ENCODE measurements at places on chromosomes 11 and 22.

DNA sequence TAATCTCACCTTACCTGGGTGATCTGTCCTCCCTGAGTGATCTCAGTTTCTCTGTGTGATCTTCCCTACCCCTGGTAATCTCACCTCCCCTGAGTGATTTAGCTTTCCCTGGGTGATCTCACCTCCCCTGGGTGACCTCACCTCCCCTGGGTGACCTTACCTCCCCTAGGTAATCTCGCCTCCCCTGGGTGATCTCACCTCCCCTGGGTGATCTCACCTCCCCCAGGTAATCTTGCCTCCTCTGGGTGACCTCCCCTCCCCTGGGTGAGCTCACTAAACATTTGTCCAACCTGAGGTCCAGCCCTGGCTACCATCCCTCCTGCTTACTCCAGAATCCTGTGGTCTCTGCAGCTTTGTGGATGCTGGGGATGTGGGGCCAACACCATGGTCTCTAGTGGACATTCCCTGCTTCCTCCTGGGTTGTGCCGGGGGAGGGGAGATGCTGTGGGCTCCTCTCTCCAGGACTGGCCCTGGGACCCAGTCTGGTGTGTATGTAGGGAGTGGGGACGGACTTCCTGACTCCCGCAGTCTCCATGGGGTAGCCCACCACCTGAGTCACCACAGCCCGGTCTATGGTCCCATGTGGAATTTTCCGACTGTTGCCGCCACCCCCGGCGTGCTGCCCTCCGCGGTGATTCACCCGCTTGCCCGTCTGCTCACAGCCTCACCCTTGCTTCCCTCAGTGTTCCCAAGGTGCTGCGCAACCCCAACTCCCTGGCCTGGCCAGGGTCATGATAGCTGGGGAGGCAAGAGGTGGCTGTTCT lies 9.9 kb downstream of the LSP1 start:
- no peak for DNase-seq

GRCh38 chr11:21474529-21474928 lies 718.4 kb upstream of the ANO5 start:
- no peak for DNase-seq

GRCh38 chr11:124301548-124301947 lies 12.2 kb downstream of the OR8D1 start:
- DNase-seq, result no peak

DNA sequence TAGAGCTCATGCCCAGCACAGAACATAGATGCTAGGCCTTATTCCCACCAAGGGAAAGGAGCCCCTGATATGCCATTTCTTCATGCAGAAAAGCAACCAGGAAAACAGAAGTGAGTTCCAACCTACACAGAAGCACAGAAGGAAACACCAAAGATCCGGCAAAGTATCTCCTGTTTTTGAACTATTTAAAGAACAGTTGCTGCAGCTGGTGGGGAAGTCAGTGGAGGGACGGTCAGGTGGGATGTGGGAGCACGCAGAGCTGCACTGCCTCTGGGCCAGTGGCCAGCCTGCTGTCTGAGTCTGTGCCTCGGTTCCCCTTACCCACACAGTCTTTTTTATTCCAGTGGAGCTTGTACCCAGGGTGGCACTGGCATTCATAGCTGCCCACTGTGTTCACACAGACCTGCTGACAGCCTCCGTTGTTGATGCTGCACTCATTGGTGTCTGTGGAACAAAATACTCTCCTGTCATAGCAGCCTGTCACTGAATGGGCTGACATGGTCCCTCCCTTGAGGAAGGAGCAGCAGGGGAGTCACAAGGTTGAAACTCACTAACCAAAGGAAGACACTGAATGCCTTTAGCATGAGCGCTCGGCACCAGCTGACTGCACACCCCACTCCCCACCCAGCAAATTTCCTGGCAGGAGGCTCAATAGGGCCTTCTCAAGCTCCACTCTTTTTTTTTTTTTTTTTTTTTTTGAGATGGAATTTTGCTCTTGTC lies 37.9 kb downstream of the SCUBE2 start:
- DNase-seq, result no peak

DNA sequence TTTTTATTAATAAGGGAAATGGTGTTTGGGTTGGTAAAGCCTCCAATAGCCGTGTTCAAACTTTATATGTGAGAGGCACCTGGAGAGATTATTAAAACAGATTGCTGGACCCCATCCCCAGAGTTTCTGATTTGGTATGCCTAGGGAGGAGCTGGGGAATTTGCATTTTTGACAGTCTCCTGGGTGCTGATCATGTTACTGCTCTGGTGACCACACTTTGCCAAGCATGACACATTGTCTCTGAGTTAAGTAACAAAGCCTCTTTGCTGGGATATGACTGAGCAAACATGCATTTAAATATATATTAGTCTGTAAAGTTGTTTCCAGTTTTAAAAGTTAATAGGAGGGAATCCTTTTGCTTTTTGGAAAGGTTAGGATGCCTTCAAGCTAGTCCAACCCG lies 140.4 kb downstream of the NAV2 start:
- no peak for DNase-seq

DNA sequence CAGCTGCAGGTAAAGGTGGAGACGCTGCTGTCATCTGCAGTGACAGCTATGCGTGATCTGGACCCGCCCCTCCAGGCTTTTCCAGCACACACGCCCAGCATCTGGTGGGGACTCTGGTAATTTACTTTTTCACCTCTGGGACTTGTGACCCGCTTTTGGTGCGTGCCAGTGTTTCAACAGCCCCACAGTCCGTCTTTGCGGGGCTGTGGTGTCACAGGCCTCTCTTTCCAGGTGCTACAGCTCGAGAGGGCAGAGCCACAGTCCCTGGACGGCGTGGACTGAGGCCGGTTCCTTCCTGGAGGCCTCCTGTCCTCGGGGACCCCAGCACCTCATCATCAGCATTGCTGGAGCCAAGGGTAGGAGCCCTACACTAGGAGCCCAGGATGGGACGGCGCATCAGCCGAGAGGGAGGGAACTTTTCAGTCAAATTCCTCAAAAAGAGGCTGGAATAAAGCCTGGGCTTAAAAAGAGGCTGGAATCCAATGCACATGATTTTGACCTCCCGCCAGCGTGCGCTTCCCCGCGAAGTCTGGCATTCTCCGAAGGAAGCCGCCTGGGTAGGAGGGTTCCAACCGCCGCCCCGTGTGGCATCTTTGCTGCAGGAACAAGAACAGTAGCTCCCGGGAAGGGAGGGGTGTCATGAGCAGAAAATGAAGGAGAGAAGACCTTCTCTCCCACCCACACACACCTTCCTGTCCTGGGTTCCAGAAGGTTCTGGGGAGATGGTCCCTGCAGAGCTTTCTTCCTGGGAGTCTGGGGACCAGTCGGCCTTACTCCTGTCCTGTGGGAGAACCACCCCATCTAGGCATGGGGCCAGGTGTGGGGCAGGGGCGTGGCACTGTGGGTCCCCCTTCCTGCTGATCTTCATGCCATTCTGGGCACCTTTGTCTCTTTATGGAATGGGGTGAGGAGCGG lies 25.7 kb upstream of the KRTAP5-7 start:
- no peak for DNase-seq

DNA sequence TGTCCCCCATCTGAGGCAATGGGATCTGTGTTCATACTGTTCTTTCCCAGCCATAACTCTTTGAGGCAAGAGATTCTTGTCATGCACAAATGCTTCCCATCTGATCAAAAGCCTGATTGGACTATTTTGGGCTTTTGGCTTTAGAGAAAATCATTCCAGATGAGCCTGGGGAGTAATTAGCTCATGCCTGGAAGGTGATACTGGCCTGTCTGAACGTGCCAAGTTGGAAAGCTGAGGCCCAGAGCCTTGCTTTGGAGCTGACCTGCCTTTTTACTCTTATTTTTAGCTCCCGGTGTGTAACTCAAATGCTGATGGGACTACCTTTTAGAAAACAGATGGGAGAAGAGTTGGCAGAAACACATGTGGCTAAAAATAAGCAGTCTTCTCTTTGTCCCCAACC lies 105.0 kb downstream of the DBX1 start:
- no peak for DNase-seq

DNA sequence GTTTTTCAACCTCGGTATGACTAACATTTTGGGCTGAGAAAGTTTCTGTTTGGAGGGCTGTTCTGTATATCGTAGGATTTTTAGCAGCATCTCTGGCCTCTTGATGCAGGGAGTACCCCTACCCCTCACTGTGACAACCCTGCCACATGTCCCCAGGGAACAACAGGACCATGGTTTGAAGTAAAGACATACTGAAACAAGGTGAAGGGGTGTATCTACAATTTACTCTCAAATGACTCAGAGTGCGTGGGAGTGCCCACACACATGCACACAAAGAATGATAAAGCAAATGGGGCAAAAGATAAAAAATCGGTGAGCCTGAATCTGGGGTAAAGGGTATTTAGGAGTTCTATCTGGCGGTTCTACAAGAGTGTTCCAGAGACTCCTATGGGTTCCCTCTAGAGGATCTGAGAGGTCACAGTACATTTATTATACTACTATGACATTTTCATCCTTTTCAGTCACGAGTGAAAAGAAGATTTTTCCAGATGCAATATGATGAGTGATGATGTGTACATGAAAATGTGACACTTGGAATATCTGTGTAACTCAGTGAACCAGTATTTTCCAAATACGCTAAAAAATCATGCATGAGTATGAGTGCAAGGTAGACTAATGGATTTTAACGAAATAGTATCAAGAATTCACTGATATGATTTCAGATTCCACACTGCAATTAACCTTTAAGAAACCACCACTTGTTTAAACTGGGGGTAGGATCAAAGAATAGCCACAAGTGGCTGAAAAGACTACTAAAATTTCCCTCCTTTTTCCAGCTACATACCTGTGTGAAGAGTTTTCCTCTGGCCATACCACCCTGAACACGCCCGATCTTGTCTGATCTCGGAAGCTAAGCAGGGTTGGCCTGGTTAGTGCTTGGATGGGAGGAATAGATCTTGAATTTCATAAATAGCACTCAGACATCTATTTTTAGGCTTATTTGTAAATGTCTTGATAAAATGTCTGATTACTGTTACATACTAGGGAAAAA lies 56.3 kb upstream of the YPEL1 start:
- no peak for DNase-seq

GRCh38 chr11:103110391-103110790 lies 1.2 kb downstream of the DYNC2H1 start:
- no peak for DNase-seq

DNA sequence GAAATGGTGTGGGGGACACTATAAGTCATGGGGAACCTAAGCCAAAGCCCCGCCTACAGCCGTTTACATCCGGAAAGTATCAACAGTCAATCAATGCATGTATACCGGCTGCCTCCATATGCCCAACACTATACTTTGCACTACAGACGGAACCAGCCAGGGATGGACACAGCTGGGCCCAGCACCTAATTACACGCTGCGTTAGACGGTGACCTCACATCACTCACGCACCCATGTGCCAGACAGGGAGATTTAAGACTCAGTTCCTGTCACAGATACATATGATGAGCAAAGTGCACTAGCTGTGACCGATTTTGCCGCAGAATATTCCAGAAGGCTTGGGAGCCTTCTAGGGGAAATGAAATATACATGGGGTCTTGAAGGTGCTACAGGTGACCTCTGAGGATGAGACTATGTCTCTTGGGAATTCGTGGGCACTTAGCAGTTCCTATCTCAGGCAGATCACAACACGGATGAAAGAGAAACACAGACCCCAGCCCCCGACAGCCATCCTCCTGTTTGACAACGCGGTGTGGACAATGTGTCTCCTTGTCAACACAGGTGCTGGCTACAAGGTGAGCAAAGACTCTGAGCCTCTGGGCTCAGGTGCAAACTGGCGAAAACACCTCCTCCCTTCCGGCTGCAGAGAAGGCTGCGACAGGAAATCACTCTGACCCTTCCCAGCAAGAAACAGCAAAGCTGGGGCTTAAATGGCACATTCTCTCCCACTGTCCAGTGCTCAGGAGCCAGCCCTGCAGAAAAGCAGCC lies 8.0 kb downstream of the AHNAK start:
- no peak for DNase-seq

DNA sequence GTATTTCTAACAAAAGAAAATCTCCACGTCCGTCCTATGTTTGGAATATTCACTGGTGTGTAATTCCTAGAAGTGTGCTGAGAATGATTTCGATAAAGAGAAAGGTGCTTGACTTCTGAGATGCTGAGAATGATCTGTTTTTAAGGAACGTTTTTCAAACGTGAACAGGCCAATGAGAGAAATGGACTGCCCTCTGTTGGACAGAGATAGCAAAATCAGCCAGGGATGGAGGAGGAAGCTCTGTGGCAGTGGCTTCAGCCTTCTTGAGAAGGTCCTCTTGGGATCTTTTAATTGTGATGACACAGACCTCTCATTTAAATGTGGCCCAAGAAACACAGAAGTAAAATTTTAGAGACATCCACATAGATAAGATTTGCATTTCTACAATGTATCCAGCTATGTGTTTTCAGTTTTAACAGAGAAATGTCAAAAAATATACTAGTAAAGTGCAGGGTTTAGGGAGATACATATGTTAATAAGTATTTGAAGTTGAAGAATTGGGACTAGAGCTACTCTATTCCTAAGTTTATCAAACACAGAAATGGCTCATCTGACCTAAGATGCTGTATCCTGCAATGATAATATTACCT lies 84.0 kb upstream of the RCN1 start:
- no peak for DNase-seq

GRCh38 chr22:21990445-21991303 lies 8.1 kb upstream of the TOP3B start:
- DNase-seq, result no peak

DNA sequence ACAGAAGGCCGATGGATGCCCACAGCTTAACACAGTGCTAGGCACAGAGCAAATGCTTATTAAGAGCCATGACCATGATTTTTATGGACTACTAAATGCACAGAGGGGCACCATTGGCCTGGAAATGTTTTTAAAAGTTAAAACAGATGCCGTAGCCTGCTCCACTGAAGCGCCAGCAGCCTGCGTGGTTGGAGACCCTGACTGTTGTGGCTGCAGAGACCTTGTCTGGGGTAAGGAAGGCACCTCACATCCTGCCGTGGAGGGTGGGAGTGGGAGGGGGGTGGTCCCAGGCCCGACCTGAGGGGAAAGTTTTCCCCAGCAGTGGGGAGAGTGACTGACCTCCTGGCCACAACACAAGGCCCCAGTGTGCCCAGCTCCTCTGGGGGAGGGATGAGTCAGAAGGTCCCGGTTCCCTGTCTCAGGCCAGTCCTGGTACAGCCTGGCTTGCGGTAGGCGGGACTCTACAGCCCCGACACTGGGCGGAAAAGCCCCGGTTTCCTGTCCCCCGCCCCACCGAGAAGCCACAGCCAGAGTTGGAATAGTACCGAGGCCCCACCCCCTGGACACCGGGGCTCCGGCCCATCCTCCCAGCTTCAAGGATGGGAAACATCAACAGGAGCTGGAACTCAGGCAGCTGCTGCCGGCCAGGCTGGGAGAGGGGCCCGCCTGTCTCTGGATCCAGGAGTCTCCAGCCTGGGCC lies 7.0 kb downstream of the CHST1 start:
- DNase-seq, result no peak

DNA sequence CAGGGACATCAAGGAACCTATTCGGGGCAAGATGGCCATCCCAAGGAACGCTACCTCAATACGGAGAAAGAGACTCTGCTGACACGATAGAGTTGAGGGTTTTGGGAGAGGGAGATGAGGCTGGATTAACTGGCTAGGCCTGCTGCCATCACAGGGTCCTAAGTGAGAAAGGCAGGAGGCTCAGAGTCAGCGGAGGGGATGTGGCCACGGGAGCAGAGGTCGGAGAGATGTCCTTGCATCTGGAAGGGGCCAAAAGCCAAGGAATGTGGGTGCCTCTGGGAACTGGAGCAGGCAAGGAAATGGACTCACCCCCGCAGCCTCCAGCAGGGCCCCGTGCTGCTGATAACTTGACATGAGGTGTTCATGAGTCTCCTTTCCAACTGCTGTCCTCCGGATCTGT lies 31.0 kb upstream of the RFPL3 start:
- no peak for DNase-seq

Data from epithelial cell of prostate (primary cell).